ENCODE measurements at places on chromosomes 12 and 14.
A peak's percentile ranks its signal among the peaks of the same experiment; 100 is the strongest.

DNA sequence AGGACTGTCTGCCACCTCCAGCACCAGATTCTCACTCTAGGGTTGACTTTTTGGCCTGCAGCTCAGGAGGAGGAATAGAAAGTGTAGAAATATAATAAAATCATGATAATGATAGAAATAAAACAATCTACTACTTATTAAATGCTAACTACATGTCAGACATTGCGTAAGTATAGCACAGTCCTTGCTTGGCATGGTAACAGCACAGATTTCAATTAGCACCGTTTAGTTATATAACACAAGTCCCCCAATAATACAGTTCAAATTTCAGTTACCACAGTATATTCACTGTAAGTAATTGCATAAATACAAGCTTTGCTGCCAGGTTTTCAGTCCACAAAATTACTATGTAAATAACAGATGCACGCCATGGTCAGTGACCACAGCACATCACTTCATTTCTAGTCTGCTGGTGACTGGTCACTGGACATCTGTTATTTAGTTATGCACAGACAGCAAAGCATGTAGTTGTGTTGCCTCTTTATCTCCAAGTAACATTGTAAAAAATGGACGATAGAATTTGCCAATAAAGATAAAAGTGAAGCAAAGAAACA is 6.5 kb upstream of the GLT8D2 start:
- DNase-seq, result no peak

GRCh38 chr14:95561001-95561412 is 26.2 kb downstream of the GLRX5 start:
- DNase-seq, result peak; percentile 17

GRCh38 chr14:55153951-55154350 is 24.9 kb downstream of the LGALS3 start:
- DNase-seq, result no peak

DNA sequence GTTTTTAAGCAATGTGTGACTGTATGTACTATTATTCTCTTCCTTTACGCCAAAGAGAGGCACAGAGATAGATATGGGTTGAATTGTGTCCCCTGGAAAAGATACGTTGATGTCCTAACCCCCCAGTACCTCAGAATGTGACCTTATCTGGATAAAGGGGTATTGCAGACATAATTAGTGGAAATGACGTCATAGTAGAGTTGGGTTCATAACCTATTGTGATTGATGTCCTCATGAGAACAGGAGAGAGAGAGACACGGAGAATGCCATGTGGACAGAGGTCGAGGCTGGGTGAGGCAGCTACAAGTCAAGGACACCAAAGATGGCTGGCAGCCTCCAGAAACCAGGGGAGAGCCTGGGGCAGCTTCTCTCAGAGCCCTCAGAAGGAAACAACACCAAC is 376.3 kb downstream of the FUT8 start:
- DNase-seq, result no peak

DNA sequence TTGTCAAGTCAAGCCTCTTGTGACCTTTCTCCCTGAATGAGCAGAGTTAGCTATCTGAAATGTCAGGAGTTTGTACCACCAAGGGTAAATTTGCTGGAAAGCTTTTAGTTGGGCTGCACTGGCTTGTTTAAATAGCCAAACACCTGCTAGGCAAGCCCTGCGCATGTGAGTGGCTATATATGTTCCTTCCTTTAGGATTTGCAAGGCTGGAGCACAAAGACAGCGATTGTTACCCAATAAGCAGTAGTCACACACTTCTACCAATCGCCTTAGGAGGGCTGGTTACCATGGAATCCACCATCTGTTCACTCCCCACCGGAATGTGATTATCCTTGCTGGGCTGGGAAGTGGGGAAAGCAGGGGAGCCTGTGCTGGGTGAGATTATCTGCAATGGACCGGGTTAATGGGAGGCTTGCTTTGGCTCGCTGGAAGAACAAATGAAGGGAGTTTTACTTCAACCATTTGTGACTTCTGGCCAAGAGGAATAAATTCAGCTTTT is 102.5 kb downstream of the FGD4 start:
- peak; percentile 37 for DNase-seq

DNA sequence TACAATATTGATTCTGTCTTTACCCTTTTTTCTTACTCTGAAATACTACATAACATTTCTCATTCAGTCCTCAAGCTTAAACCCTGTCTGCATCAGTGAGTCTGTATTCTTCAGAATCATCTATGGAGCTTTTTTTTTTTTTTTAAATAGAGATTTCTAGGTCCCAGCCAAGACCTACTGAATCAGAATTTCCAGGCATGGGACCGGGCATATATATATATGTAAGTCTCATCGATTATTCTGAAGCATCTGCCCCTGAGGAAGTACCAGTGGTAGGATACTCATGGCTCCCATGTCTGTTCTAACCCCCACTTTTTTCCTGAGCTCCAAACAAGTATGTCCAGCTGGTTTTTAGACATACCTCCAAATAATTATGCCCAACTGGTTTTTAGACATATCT is 6.1 kb downstream of the DDX47 start:
- DNase-seq, result no peak

GRCh38 chr12:91180582-91181395 is 1.8 kb downstream of the DCN start:
- peak; percentile 89 for DNase-seq

- no peak for DNase-seq
These were observed 147.2 kb downstream of the NDUFA12 start for GRCh38 chr12:94856324-94856723.

GRCh38 chr14:96409701-96410100 is 17.8 kb downstream of the AK7 start:
- no peak for DNase-seq

DNA sequence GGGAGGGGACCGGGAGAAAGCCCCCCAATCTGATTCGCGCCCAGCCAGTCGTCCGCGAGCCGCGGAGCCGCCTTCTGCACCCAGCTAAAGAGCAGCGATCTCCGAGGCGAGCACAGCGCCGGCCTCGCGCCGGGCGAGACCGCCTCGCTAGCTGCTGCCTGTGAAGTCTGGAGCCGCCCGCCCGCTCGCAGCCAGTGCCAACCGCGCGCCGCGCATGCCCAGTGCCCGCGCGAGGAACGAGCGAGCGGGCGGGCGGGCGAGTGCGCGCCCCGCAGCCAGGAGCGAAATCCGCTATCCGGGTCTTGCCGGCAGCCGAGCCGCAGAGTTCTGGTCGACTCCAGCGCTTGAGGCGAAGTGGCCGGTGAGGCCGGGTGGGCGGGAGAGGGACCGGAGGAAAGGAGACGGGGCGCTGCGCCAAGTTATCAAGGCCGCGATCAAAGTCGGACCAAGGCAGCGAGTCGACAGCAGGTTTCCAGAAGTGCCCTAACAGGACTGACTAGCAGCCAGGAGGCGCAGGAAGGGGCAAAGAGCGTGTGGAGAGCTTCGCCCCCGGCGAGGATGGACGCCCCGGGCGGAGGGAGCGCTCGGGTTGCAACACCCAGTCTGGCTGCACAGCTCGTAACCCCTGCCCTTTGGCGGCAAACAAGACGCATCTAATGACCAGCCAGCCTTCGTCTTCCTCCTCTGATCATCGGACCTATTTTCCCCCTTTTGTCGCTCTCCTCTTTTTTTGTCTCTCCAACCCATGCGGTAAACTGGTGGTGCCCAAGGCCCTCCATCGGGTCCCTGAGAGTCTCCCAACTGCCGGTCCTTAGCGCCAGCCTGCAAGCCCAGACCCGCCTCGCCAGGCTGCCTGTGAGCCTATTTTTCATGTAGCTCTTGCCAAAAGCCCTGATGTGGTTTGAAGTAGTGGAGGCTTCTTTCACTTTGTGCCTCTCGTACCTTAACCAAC is at the start of gene EPS8:
Gene EPS8, minus strand, starts transcription at position 169 of the 952 bp plus-strand sequence. CDS start 106,437 bp downstream, outside the sequence.
- DNase-seq, result no peak

DNA sequence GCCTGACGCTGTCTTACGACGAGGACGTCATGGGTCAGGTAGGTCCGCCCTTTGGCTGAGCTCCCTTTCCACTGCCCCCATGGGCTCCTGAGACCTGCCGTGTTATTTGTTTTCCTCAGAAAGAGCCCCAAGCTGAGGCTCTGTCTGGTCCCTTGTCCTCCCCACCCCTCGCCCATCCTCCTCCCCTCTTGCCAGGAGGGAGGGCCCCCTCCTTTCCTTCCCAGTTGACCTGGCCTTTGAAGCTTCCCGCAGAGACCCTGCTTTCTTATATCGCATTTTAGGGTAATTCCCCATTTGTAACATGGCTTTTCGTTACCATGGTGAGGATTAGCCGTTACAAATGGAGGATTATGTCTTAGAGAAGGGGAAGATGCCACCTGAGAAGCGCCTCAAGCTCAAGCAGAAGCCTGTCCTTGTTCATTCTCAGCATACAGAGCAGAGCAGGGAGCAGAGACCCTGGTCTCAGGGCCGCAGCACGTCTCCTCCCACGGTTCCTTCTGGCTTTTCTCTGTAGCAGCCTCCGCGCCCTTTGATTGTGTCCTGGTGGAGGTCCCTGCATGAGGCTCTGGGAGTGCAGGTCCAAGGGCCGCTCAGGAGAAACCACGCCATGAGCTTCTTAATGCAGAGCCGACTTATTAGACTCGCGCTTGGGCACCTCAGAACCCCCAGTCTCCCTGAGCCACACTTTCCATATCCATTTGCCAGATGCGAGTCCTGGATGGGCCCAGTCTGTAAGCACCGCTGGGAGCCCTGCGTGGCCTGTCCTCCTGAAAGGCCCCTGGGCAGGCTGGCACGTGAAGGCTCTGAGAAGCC is 47.2 kb downstream of the UBE3B start:
- no peak for DNase-seq

- DNase-seq, result peak; percentile 52
These were observed 25.2 kb downstream of the PMCH start for GRCh38 chr12:102172436-102172835.

GRCh38 chr14:65000898-65001591 is 14.3 kb downstream of the FNTB start:
- DNase-seq, result no peak

DNA sequence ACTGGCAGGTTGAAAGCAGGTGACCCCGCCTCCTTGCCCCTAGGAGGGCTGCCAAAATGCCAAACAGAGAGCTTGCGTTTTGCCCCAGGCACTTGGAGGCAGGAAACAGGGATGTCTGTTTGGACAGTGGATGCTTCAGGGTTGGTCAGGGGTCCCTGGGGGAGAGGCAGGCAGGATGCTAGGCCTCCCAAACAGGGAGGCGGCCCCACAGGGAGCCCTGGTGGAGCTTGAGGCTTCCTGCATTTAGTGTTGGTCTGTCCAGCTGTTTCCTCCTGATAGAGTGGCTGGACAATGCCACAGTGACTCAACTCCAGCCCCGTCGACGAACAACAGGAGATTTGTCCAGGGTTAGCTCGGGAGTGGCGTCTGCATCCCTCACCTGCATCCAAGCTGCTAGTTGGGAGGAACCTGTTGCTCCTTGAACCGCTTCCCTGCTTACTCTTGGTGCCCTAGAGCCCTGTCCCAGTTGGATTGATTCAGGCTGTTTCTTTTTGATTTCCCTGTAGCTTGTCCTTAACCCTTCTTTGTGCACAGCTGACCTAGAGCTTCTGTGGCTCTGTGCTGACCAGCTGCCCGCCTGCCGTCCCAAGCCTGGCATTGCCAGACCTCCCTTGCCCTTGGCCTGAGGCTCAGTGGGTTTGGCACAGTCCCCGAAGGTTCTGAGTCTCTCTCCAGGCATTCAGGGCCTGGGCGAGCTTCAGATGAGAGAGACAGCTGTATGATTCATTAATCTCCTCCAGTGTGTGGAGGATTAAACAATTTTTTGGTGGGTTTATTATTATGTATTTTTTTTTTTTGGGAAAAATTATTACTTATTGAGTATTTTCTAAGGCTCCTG is 45.9 kb downstream of the TSPAN9 start:
- no peak for DNase-seq

- DNase-seq, result peak; percentile 100
These were observed at the start of the genes KLHL28 and TOGARAM1 for GRCh38 chr14:44961554-44962333. TSS of gene KLHL28 (minus strand) at chr14:44961947. CDS start at chr14:44945928, 16,019 bp downstream. TSS of gene TOGARAM1 (plus strand) at chr14:44962190. CDS start at chr14:44962422, 232 bp downstream.

- no peak for DNase-seq
These were observed 96.1 kb downstream of the RBM19 start for GRCh38 chr12:113870035-113870434.

- no peak for DNase-seq
These were observed 2.1 kb downstream of the BICD1 start for GRCh38 chr12:32108787-32109186.

- no peak for DNase-seq
These were observed 71.3 kb downstream of the CHGA start for GRCh38 chr14:92994131-92994676.

Measured in BJ (cell line).